ENCODE measurements at places on chromosomes 6 and 20.

DNA sequence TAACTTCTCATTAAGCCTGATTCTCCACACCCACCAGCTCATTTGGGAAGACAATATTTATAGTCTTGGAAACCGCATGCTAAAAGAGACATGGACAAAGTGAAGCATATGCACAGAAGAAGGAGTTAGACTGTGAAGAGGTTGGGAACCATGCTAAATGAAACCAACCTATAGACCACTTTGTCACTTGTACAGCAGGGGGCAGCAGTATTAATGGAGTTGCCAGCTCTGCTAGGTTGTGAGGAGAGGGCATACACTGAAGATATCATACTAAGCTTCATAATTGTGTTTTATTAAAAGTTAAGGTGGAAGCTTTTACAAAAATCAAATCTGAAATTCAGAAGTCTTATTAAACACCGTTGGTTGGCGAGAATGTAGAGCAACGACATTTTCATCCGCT is 38.3 kb upstream of the HMGCLL1 start:
- no peak for DNase-seq

DNA sequence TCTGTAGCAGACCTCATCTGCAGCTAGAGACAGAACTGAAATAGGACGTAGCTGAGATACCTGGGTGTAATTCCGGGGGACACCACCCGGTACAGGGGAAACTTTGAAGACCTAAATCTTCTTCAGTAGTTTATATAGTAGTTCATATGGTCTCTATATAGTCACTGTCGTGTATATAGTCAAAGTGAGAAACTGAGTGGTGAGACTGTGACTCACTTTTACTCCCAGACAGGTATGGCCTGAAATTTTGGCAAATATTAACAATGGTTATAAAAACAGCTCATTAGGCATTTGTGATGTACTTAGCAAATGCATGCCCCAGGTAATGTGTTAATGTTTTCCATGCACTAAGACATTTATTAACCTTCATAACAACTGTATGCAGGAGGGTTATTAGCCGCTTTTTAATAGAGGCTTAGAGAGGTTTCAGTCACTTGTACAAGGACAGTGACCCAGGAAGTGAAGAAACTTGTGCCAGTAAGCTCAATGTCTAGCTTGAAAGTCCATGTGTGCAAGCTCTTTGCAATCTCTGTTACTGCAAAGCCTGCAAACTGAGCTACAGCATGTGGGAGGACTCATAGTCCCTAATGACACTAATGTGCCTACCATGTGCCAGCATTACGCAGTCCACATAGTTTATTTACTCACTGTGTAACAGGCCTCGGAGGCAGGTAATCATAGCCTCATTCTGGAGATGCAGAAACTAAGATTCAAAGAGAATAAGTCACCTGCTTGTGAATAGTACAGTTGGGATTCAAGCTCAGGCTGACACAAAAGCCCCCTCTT is 165.4 kb upstream of the CHD6 start:
- DNase-seq, result no peak

- no peak for DNase-seq
These were observed 21.9 kb downstream of the ADGB start for GRCh38 chr6:146620655-146621054.

GRCh38 chr6:27505209-27506027 is 32.5 kb upstream of the ZNF184 start:
- DNase-seq, result peak; percentile 67

- peak; percentile 61 for DNase-seq
These were observed 144.6 kb upstream of the AGPAT4 start for GRCh38 chr6:161418463-161418945.

DNA sequence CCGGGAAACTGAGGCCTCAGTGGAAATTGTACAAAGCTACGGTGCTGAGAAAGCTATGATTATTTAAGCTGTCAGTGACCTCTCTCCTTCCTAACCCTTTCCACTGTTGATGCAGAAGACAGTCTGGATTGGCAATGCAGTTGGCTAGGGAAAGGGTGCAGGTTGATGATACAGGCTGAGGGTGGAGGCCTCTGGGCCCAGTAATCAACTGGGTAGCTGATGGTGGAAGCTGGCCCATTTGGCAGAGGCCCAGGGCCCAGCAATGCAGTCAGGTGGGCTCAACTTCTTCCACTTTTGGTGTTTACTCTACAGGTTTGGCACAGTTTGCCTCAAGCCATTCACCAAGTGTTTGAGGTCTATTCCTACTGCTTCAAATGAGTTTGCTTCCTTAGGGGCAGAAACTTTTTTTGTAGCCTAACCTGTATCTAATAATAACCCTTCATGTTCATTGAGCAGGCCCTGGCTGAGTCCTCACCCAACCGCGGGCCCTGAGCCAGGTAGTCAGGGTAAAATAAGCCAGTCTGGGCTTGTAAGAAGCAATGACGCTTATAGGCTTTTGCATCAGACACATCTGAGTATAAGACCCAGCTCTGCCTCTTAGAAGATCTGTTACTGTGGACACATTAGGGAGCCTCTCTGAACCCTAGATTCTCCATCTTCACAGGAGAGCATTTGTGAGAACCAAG is 12.1 kb downstream of the BCL2L1 start:
- DNase-seq, result no peak

DNA sequence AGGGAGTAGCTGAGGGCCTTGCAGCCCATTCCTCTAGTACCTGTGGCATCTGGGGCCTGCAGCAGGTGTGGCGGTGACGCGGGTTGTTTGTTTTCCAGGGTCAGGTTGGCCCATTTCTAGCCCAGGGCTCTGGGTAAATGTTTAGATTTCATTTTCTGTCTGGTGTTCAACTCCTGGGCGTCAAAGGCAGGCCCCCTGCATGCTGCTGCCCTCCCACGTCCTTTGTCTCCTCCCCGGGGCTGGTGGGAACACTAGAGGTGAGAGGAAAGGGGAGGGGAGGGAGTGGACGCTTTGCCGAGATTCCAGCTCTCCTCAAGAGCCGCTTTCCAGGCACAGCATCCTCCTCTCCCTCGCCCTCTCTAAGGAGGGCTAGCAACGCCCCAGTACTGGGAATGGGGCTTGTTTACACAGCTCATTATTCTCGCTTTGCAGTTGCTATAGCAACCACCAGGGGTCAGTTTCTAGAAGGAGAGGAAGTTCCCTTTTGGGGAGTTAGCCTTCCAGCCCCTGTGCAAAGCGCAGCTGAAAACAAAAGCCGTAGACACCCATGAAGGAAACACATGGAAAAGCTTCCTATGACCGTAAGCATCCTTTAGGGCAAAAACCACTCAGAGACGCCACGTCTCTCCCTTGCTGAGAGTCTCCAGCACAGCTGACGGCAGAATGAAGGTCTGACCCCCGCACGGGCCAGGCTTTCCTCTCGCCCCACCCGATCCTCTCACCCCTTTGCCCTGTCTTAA is 170.6 kb downstream of the LY86 start:
- DNase-seq, result peak; percentile 83

DNA sequence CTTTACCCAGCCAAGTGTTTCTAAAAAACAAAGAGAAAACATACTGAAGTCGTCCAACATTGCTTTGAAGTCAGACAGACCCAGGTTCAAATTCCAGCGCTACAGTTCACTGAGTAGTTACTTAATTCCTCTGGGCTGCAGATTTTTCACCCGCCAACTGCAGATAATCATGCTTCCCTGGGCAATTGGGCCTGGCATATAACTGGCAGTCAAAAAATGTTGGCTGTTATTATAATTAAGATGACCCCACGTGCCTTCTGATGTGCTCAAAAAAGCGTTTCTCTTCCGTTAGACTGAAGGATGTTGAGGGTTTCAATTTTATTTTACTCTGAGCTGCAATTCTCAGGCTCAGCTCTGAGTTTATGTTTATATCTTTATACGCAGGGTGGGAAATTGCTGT is 156.1 kb upstream of the CITED2 start:
- DNase-seq, result no peak

GRCh38 chr20:51531141-51531710 is 11.3 kb downstream of the NFATC2 start:
- DNase-seq, result peak; percentile 25

DNA sequence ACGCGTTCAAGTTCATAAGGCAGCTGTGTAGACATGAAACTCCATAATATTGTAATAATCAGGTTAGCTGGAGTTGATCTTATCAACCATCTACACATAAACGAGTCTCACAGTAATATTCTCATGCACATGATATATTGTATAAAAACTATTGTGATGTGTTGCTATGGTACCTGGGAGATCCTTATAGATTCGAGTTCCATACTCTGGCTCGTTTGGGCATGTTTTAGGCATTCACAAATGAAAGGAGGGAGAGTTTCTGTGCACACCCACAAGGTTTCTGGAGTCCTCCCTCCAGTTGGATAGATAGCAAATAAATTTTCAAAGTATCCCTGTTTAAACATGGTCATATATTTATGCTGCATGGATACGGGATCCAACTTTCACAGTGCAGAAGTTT is 567.5 kb upstream of the SLC35B3 start:
- DNase-seq, result no peak

GRCh38 chr20:35296101-35296554 is 3.9 kb upstream of the FAM83C start:
- DNase-seq, result no peak

GRCh38 chr20:62885046-62885895 is 23.6 kb upstream of the TCFL5 start:
- DNase-seq, result no peak

GRCh38 chr6:43009124-43009523 is 4.6 kb downstream of the MEA1 start:
- DNase-seq, result peak; percentile 60

GRCh38 chr6:111775145-111775922 is 97.9 kb downstream of the FYN start:
- DNase-seq, result no peak

DNA sequence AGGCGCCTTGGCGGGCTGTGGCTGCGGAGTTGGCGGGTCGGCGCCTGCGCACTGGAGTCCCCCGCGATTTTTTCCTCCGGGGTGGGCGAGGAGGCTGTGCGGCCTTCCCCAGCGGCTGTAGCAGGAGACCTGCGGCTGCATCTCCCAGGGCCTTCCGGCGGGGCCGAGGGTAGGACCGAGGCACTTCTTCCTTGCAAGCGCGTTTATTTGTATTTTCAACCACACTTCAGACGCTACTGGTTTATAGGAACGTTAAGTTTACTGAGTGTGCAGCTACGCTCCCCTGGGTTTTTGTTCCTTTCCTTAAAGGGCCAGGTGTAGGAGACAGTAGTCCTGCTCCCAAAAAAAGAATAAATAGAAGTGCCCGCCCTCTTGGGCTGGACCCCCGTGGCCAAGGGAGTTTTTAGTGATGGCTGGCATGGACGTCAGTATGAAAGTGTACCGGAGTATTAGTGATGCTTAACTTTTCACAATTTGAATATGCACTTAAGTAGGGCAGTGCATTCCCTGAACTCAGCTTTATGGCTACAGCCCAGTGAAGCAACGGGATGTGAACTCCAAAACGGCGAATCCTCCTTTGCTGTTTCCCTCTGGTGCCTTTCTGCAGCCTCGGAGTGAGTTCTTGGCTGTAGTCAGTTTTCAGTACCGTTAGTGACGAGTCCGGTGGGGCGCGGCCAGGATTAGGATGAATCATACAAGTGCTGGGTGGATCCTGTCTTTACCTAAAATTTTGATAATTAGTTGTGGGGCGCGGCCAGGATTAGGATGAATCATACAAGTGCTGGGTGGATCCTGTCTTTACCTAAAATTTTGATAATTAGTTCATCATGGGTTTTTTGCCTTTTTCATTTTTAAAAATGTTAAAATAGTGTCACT is 1.0 kb upstream of the FBXO5 start:
- DNase-seq, result peak; percentile 86

GRCh38 chr6:45586216-45587171 is 208.8 kb upstream of the SUPT3H start:
- DNase-seq, result peak; percentile 65

DNA sequence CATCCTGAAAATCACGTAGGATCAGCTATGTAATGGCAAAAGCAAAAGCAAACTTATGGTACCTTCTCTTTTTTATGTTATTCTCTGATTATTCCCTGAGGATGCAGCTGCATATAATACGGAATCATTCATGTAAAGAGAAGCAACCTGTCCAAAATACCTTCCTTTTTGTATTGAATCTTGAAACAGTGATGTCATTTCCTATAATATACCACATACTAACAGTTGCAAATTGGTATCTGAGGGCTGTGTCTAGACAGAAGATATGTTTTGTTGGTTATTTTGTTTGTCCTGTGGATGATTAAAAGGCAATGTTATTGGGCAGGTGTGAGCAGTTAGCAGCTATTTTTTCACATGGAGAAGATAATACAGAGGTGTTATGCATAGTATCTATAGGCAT is 161.4 kb upstream of the AHI1 start:
- DNase-seq, result no peak

GRCh38 chr6:45423824-45424450 is 46.2 kb upstream of the SUPT3H start:
- DNase-seq, result no peak

DNA sequence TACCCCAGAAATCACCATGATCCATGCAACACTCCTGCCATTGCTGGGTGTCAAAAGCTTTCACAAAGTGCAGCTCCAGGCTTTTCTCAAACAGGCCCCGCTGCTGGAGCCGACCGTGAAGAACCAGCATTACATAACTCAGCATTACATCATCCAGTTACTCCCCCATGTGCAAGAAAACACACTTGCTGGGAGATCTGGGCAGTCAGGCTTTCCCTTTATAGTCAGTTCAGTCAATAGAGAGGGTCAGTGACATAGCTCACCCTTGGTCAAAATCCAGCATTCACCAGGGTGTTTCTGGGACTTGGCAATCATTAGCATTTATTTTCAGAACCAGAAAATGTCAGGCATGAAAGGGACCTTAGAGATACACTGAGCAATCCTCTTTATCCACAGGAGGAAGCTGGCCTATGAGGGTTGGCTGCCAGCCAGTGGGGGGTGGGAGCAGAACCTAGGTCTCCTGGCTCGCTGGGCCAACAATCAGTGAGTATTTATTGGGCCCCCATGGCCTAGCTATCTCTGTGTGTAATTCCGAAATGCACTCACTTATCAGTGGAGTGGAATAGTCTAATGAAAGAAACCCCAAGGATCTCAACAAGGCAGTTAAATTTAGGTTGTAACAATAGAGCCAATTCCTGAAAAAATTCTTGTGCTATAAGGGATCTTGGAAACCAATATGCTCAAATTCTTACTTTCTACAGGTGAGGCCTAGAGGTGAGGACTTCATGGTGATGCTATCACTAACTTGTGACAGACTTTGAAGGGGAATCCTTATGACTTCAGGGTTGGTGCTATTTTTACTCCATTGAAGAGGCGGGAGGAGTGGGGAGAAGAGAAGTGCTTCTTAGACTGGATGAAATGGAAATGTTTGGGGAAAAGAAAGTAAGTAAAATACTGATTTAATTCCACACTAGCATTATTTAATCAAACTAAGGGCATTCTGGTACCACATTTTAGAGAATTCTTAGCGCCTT is 54.6 kb downstream of the LYRM4 start:
- DNase-seq, result peak; percentile 15

GRCh38 chr6:29620630-29621029 is 12.4 kb downstream of the GABBR1 start:
- no peak for DNase-seq

GRCh38 chr6:125013938-125014660 is 51.9 kb downstream of the RNF217 start:
- no peak for DNase-seq

DNA sequence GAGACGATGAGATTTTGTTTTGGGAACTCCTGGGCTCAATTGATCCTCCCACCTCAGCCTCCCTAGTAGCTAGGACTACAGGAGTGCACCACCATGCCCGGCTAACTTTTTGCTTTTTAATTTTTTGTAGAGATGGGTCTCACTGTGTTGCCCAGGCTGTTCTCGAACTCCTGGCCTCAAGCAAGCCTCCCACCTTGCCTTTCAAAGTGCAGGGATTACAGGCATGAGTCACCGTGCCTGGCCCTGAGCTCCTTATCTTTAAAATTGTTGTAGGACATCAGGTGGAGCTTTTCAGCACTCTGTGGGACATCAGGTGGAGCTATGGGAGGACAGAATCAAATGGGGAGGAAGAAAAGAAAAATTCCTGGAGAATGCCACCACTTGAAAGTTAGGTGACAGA is 12.7 kb downstream of the ACTR5 start:
- DNase-seq, result no peak

GRCh38 chr6:37745748-37746147 is 48.1 kb upstream of the MDGA1 start:
- no peak for DNase-seq

Data from common myeloid progenitor, CD34-positive (primary cell).